SW 1271 (cell line): ENCODE measurements at places on chromosomes 11 and 22.

GRCh38 chr11:44798607-44798972 lies 71.8 kb downstream of the TSPAN18 start:
- DNase-seq: no peak

DNA sequence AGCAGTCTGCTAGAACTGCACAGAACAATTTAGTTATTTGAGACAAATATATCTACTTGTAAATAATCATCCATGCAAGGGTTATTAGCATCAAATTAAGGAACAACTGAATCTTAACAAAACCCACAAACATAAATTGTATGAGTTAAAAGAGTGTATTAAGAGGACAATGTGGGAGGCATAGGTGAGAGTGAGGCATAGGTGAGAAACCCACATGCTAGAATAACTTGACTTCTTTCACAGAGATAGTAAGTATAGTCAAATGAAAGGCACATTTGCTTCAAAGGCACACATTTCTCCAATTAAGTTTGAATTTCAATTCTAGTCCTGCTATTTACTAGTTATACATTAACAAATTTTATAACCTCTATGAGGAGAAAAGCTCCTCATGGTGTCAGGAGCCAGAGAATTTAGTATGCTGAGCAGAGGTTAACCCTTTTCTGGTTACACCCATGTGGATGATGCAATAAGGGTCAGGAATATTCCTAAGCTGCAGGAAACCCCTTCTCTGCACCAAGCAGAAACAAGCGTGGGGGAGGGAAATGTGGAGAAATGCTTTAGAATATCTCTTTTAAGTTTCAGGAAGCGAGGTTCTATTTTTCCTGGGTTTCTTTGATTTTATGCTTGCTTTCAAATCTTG lies 264.2 kb downstream of the GRM5 start:
- no peak for DNase-seq

- no peak for DNase-seq
Observed at GRCh38 chr11:130520271-130520671, 71.8 kb downstream of the ADAMTS15 start.

- no peak for DNase-seq
Observed at GRCh38 chr22:40310081-40310767, 36.1 kb upstream of the ADSL start.

DNA sequence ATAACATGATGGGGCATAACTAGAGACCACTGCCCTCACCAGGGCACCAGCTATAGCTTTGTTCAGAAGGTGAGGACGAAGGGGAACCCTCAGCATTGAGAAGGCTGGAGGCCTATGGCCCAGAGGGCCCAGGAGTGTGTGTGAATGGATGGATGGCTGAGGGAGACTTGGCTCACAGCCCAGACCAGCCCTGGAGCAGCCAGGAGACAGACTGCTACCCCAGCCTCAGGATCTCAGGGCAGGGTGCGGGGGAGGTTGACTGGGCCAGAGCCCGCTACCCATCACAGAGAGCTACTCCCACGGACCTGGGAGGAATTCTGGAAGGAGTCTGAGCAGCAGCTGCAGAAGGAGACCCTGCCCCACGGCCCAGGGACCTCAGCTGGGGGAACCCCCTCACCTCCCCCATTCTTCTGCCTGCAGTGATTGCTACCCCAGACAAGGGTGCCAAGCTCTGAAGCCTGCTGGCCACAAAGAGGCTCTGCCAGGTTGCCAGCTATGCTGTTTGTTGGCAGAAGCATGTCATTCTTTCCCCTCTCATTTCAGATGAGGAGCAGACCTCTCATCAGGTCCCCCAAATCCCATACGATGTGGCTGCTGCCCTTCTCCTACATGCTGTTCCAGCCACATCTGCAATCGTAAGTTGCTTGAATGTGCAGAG lies 5.4 kb upstream of the CSDC2 start:
- DNase-seq: no peak

DNA sequence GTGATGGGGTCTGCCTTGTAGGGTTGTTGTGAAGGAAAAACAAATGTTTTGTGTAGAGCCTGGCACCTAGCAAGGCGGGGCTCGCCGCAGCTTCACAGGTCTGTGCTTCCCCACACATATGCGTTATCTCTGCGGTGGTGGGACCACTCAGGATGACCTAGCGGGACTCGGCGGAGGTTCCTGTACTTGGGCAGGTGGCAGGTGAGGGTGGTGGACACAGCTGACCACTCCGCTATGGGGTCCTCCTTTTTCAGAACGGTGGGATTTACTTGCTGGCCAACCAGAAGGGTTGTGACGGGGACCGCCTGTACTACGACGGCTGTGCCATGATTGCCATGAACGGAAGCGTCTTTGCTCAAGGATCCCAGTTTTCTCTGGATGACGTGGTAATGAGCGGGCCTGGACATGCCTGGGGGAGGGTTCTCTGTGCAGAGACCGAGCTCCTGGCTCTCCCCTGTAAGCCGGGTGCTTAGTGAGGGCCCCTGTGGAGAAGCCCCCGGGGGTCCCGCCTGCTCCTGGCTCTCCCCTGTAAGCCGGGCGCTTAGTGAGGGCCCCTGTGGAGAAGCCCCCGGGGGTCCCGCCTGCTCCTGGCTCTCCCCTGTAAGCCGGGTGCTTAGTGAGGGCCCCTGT lies 21.3 kb downstream of the NADSYN1 start:
- no peak for DNase-seq

GRCh38 chr22:24806663-24807001 lies 621 bp downstream of the SGSM1 start:
- DNase-seq: no peak

DNA sequence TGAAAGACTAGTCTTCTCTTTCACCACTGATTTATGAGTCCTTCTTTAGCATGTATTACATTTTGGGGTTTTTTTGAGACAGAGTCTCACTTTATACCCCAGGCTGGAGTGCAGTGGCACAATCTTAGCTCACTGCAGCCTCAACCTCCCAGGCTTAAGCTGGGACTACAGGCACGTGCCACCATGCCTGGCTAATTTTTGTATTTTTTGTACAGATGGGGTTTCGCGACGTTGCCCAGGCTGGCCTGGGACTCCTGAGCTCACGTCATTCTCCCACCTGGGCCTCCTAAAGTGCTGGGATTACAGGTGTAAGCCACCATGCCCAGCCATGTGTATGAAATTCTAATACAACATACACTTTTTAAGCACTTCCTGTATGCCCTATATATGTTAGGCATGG lies 26.3 kb upstream of the CXCR5 start:
- DNase-seq: no peak

DNA sequence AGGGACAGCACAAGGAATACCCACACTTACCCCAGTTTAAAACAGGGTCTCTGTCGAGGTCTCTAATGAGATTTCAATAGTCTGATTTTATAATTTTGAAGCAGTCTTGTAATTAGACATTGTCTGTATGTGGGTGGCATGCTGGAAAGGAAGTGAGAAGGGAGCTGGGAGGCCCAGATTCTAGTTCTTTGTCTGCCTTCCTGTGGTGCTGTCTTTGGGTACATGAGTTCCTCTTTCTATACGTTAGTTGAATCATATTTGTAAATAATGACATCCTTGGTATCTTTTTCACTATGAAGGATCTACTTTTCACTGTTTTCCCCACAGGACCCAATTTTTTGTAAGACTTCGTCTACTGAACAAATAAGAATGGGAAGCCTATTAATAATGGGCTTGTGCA lies 42.0 kb upstream of the TENM4 start:
- no peak for DNase-seq

DNA sequence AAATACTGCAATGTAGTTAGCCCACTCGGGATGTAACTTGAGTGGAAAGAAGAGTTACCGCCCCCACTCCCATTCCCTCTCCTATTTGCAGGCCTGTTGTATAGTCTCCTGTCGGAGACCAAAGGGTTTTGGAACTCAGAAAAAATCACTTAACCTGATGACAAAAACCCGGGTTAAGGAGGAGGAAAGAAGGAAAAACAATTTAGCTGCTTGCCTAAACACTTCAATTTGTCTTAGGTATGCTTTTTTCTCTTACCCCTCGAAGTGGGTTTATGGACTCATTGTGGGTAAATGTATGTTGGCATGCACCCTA lies 2.2 kb downstream of the YAP1 start:
- peak; percentile 82 for DNase-seq

DNA sequence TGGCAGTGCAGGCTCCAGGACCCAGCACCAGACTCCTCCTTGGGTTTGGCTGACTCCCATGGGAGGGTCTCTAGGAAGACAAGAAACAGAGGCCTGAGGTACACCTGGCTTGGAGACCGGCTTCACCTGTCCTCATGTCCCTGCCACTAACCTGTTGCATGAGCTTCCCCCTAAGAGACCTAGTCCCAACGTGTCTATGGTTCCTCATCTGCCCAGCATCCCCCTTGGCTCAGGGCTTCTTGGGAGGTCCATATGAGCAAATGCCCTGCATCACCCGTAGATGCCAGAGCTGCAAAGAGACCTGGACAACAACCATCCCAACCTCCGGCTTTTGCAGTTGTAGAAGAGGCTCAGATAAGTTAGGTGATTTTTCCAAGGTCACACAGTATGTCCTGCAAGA lies 123.5 kb downstream of the BUD13 start:
- no peak for DNase-seq

- DNase-seq: no peak
Observed at GRCh38 chr22:36636916-36637315, 66.6 kb downstream of the CACNG2 start.

DNA sequence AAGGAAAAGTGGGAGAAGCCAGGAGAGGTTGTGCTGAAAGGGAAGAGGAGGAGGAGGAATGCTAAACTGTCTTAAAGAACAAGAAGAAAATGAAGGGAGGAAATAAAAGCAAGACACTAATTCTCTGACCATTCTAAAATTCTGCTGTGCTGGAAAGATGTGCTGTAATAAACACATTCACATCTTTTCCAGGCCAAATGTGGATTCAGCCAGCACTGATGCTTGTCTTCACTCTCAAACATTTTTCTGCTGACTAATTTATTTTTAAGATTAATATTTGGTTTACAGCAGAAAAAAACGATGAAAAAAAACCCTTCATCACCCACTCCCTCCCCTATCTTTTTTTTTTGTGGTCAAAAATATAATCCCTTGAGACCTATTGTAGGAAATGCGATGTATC lies 223.6 kb downstream of the SWAP70 start:
- no peak for DNase-seq

DNA sequence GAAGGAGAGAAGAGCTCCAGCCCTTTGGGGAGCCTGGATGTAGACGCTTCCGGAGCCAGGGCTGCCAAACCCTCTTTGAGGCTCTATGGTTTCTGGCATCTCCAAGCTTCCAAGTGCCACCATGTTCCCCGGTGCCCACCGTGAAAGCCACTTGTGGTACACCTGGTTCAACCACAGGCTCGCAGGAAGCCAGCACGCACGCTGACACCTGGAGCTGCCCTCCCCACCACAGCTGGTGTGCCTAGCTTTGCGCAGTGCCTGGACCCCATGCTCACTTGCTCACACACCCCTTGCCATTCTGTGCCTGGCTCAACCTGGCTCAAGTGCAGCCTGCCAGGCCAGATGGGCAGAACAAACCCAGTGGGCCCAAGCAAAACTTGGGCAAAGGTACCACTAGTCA lies 831.4 kb downstream of the DLG2 start:
- DNase-seq: no peak

DNA sequence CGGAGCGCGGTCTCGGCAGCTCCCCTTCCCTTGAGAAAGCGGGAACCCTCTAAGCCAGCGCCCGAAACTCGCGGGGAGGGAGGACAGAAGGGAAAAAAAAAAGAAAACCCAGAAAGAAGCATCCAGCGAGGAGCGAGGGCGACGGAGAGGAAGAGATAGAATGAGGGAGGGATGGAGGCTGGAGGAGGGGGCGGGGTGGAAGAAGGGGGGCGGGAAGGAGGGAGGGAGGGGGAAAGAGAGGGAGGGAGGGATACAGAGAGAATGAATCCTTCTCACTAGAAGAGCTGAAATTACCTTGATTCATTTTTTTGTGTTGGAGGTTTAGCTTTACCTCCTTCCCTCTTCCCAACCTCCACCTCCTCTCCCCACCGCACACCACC lies 19.3 kb upstream of the BDNF start:
- DNase-seq: no peak

DNA sequence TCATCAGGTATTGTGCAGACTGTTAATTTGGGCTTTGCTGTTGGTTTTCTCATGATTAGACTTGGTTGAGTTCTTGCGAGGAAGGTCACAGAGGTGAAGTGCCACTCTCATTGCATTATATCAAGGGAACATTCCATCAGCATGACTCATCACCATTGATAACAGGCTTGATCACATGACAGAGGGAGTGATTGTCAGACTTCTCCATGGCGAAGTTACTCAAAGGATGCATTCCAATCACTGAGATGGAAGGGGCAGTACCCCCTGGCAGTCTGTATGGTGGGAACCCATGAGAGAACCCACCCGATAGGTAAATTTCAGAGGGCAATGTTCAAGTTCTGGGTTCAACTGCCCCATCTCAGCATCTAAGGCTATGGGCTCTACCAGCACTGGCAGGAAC lies 19.4 kb upstream of the P2RY2 start:
- DNase-seq: peak; percentile 67

GRCh38 chr22:24230911-24231656 lies 13.8 kb downstream of the GGT5 start:
- DNase-seq: no peak

- DNase-seq: no peak
Observed at GRCh38 chr11:119880143-119880542, 151.1 kb upstream of the NECTIN1 start.

- DNase-seq: no peak
Observed at GRCh38 chr11:41273908-41274307, 185.5 kb downstream of the LRRC4C start.

- no peak for DNase-seq
Observed at GRCh38 chr11:15696069-15696468, 581.3 kb downstream of the INSC start.

- no peak for DNase-seq
Observed at GRCh38 chr11:69362315-69362714, 68.4 kb downstream of the MYEOV start.

GRCh38 chr11:129598378-129598777 lies 217.3 kb upstream of the TMEM45B start:
- DNase-seq: no peak

DNA sequence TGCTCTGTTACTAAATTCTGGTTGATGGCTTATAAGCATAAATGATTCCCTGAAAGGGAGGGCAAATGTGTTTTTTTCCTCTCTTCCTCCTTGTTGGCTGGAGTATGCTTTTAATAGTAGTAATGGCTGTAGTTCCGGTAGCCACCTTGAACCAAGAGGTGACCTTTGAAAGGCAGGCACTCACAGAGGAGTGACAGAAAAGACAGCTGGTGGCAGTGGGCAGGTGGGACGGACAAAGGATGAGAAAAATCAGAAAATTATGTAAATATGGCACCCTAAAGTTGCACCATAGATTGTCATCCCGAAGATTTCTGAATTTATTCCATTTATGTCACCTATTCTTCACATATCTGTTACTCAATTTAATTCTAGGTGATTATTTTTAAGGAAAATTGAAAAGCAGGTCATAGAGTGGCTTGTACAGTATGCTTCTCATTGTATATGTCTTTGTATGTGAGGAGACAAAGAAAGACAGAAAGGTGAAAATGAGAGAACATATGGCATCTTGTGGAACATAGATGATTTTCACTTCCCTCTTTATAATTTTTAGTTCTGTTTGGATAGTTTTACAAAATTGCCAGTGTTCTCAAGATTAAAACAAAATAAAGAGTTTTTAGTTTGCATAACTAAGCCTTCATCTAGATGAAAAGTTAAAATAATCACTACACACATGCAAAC lies 17.0 kb downstream of the CASP12 start:
- DNase-seq: no peak
